ENCODE measurements at places on chromosomes 6 and 20.

DNA sequence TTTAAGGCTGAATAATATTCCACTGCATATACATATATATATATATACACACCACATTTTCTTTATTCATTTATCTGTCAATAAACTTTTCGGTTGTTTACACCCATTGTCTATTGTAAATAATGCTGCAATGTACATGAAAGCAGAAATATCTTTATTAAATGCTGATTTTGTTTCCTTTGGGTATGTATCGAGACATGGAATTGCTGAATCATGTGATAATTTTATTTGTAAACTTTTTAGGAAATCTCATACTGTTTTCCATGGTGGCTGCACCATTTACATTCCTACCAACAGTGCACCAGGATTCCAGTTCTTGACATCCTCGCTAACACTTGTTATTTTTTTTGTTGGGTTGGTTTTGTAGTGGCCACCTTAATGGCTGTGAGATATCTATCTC, 14.1 kb upstream of the HLA-DOA start:
- DNase-seq, result no peak

GRCh38 chr6:23775127-23775526, 350.9 kb upstream of the NRSN1 start:
- DNase-seq, result no peak

DNA sequence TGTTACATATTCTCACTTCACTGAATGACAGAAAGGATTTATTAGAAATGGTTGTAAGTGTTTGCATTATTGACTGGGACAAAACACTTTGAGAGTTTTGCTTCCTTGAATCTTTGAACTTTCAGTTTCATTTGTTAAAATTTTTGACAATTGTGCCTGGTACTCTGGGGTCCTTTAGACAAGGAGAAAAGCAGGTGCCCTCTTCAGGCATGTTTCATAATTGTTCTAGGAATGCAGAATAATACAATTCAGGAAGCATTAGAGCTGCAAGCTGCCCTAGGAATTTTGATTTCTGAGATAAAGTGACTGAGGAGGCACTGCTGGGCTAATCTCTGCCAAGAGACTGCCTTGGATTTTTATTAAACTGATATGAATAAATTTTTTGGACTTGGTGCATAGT, 49.7 kb downstream of the TOP1 start:
- DNase-seq, result peak; percentile 53

- DNase-seq, result no peak
These were observed 111.4 kb downstream of the CDH26 start for GRCh38 chr20:60069656-60070055.
